Posterior cingulate gyrus (tissue), 11 donors: ENCODE measurements at places on chromosomes 5 and 9.
A peak's percentile ranks its signal among the peaks of the same experiment; 100 is the strongest.

GRCh38 chr5:16519435-16519834 lies 53.8 kb upstream of the ZNF622 start:
- no peak for DNase-seq

DNA sequence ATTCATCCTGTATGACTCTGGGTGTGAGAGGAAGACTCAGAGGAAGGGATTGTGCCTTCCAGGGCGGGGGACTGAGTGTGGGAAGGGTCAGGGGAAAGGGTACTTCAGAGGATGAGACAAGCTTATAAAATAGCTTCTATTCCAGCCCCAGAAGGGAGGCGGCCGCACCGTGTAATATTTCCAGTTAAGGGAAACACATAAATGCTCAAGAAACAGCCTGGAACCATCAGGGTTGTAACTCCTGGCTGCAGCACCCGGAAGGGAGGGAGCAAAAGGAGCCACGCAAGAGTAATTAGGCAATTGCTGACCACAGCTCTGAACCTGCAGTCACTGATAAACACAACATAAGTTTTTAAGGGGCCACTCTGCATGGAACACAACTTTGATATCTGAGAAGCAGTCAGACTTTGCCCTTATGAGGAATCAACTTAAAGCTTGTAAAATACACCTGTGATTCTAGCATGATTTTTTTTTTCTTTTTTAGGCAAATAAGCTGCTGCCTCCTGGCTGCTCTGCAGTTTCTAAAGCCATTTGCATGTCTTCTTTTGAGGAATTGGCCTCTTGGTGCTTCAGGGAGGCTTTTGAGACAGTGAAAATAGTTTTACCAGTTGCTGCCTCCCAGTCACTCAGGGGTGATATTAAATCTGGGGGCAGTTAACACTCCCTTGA lies 382.7 kb downstream of the ENC1 start:
- DNase-seq = no peak

DNA sequence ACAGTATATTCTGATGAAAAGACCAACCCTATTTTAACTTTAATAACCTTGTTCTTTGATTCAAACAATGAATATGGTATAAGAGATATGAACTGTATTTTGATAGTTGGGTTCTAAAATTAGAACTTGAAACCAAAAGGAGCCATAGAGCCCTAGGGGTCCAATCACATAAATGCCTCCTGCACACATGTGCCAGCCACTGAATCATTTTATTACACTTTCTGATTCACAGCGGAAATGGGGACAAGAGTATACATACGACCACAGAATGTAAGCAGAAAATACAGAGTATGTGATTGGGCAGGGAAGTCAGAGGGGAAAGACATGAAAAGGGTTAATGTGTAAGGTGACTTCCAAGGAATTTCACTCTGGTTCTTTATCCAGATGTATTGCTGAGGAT lies 1000.2 kb downstream of the NR2F1-AS1 start:
- DNase-seq = no peak

- no peak for DNase-seq
Observed at GRCh38 chr5:53170746-53171349, 61.3 kb upstream of the MOCS2 start.

DNA sequence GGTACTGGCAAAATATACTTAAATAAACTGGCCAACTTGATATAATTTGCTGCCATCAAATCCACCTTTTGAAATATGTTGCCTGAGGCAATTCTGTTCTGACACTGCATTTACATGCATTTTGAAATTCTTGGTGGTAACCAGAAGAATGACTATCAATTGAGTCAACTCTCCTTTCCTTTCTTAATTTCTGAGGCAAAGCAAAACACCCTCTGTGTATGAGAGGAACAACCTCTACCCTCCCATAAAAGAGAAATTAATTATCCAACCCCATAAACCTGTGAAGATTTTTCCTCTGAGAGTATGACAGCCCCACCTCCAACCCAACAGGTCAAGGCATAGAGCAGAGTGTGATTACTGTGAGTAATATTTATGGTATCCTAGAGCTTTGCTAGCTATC lies 286.8 kb downstream of the NR2F1-AS1 start:
- no peak for DNase-seq

DNA sequence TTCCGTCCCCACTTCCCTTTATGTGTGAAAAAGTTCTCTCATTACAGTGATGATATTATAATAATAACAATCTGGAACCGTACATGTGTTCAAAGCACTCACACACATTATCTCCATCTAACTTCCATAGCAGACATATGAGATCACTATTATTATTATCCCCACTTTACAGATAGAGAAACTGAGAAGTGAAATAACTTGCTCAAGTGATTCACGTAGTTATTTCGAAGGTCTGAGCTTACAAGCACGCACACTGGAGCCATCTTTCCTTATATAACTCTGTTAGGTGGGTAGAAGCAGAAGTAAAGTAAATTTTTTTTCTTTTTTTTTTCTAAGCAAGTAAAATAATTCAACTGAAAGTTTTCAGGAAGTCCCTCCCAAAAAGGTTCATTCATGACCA lies 62.9 kb upstream of the PTGER4 start:
- no peak for DNase-seq

- DNase-seq = no peak
Observed at GRCh38 chr9:135100241-135100681, 12.8 kb downstream of the OLFM1 start.

DNA sequence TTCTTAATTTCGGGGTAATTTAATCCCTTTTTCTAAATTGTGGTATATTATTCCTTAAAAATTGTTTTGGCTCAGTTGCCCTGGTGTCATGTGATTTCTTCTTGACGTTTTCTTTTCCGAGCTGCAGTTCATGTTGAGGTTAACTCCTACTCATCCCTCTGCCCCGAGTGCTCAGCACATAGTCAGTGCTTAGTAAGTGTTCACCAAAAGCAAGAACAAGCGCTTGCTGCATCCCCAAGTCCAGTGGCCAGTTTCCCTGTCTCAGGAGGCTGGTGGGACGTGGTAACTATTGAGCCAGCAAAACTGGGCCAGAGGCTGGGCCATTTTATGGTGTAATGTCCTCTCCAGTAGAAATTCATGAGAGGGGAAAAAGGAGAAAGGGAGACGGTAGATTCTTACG lies 23.3 kb downstream of the TRIO start:
- DNase-seq = no peak

GRCh38 chr5:134451936-134452505 lies 40.3 kb upstream of the CDKN2AIPNL start:
- peak; percentile 47 for DNase-seq

GRCh38 chr9:107178293-107178692 lies 104.8 kb upstream of the RAD23B start:
- no peak for DNase-seq

- DNase-seq = no peak
Observed at GRCh38 chr5:37189355-37189754, 59.8 kb downstream of the CPLANE1 start.

DNA sequence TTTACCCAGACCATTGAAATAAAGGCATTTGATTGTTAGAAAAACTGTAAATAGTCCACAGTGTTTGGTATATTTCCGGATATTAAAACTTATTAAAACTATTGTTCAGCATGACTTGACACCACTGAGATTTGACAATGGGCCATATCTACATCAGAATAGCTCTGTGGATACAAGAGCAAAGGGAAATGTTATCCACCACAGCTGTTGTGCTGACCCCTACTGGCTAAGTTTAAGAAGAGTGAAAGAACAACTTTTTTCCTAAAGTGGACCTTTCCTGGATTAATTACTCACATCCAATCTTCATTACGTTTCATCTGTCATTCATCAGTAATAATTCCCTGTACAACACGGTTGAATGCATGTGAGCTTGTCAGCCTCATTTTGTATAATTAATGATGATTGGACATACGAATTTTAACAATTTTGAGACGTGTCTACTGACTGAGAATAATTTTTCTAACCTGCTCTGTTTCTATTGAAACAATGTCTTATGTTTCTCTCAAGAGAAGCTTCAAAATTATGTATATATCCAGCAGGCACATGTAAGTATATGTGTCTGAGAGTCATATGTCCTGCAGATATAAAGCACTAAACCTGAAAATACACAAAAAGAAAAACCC lies 1952.6 kb downstream of the MAT2B start:
- no peak for DNase-seq

GRCh38 chr5:134099939-134100282 lies 14.6 kb upstream of the TCF7 start:
- no peak for DNase-seq

- no peak for DNase-seq
Observed at GRCh38 chr9:137148661-137149060, 9.7 kb downstream of the GRIN1 start.

GRCh38 chr5:102231693-102232619 lies 64.1 kb downstream of the SLCO4C1 start:
- DNase-seq = no peak

DNA sequence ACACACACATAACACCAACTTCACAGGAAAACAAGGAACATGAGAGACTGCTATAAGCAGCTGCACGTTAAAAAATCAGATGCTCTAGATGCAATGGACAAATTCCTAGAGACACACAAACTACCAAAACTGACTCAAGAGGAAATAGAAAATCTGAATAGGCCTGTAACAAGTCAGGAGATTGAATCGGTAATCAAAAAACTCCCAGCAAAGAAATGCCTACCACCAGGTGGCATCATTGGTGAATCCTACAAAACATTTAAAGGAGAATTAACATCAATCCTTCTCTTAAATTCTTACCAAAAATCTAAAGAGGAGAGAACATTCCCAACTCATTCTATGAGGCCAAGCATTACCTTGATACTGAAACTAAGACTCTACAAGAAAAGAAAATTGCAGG lies 54.9 kb downstream of the NDST1 start:
- no peak for DNase-seq

DNA sequence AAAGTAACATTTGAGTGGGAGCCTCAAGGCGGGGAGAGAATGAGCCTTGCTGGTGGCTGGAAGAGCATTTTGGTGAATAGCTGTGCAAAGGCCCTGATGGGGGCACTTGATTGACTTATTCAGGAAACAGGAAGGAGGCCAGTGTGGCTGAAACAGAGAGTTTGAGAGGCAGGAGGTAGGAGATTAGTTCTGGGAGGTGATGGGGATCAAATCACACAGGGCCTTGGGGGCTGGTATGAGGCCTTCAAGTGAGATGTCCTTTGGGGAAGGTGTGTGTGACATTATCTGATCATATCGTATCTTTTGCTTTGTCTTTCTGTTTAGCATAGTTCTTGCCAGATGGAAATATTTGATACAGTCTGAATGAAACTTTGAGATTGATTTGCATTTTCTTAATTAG lies 172.3 kb downstream of the TENT4A start:
- DNase-seq = no peak

DNA sequence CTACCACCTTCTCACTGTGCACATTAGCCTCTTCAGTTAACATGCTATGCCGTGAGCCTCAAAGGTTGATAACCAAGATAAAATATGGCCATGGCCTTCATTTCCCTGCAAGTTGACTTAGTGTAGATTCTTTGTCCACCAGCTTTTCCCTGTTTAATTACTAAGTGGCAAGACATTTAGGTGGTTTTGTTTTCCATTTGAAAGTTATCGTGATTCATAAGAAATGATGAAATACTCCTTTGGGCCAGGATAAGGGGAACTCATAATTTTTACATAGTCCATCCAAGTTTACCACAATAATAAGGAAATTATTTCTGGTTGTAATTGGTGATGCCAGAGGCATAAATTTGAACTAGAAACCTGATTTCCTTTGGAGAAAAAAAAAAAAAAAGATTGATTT lies 609.6 kb downstream of the TAF11L14 start:
- no peak for DNase-seq

- DNase-seq = no peak
Observed at GRCh38 chr9:102237094-102237493, 498.6 kb upstream of the GRIN3A start.

DNA sequence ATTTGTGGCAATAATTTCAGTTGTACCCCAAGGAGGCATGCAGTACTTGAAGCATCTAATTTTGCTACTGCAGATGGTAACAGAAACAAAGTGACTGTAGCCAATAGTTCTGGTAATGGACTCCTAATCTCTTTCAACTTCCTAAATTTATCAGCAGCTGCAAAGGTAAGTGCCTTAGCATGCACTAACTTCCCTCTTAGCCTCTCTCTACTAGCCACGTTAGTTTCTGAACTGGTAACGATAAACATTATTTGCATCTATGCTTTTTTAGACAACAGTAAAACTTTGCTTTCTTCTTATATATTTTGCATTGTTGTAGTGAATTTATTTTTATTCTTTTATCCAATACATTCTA lies 6.2 kb upstream of the CKS2 start:
- DNase-seq = no peak

DNA sequence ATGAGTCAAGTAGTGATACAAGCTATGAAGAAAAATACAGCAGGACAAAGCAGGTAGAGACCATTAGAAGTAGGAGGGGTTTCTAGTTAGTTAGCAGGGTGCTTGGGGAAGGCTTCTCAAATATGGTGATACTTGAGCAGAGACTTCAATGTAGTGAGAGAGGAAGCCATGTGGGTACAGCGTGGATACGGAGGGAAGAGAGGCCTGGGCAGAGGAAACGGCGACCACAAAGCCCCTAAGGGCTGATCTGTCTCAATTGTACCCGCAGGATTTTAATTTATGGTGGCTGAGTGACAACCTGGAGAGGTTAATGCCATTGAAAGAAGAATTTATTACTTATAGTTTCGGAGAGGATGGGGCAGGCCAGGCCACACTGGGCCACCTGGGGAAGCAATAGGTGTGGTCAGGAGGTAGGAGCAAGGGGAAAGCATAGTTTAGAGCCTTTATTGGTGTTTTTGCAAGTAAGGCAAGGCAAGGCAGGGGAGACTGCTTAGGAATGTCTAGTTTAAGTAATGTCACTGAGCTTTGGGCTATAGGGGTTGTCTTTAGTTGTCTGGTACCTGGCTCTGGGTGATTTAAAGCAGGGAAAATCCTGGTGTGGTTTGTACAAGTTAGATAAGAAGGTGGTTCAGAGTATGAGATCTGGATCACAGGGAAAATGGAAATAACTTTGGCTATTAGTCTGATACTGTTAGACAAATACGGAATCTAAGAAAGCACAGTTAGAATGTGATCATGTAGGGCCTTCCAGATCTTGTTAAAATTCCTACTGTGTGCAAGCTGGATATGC lies 42.6 kb downstream of the GCNT4 start:
- DNase-seq = no peak

DNA sequence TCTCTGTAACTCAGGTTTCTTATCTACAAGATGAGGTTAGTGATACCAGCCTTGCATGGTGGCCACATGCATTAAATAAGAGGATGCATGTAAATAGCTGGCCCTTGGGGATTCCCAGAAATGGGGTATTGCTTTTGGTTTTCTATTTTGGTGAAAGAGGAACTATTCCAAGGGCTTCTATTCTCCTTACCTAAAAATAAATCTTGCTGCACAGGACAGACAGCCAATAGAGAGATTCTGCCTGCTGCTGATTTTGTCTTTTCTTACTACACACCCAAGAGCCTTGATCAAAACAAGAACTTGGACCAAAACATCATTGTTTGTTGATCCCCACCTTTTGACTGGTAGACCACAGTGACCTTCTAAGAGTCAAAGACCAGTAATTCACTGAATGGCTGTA lies 161.8 kb downstream of the PJA2 start:
- no peak for DNase-seq

DNA sequence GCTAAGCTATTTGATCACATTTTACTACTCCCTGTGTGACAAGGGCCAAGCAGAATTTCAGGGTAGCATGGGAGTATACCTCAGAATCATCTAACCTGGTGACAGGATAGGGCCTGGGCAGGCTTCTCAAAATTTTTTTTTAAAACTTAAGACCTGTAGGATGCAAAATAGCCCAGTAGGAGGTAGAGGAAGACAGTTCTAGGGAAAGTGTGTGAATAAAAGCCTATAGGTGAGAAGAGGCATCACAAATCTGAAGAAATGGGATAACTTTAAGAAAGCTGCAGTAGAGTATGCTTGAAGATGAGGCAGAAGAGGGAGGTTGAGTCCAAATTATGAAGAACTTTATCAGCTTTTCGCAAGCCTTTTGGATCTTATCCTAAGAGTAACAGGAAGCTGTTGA lies 32.3 kb downstream of the CNTRL start:
- DNase-seq = no peak

- DNase-seq = no peak
Observed at GRCh38 chr5:174654442-174654841, 69.9 kb upstream of the MSX2 start.
